Brain (organoid and tissue), 16 donors: ENCODE measurements at places on chromosomes 4 and X.
A peak's percentile ranks its signal among the peaks of the same experiment; 100 is the strongest.

GRCh38 chr4:17326756-17327155 is 185.1 kb downstream of the QDPR start:
- no peak for DNase-seq

DNA sequence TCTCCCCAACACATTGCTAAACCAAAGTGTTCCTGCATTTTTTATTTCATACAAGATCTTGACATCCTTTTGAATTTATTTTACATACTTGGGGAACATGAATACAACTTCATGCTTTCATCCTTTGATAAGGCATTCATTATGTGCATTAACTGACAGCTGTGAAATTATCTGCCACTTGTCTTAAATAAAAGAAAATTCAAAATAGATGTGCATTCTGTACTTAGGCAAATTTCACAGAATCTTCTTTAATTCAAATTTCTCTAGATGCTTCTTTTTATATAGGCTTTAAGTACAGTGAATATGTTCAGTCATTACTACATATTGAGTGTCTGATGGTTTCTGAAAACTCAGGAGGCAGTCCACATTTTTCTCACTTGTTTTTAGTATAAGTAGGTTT is 518.1 kb downstream of the EPHA5 start:
- DNase-seq: no peak

- DNase-seq: no peak
Measured at GRCh38 chr4:58188316-58188715, 1078.1 kb upstream of the IGFBP7 start.

- DNase-seq: no peak
Measured at GRCh38 chrX:146055733-146056132, 238.1 kb downstream of the SLITRK2 start.

DNA sequence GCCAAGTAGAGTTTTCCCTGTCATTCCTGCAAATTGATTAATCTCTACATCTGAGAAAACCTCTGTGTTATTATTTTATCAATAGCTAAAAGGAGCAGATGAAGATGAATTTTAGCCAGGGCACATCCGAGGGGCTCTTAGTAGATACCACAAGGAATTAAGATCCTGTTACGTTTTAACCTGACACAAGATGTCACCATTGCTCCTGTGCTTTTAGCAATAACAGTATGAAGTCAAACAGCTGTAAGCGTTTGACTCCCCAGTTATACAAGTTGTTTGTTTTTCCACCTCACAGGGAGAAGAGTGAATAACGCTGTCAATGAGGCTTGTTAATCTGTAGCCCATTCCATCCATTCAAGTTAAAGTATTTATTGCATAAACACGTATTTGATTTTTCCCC is 76.0 kb upstream of the AP1S2 start:
- DNase-seq: peak; percentile 52

GRCh38 chr4:171793723-171794122 is 19.5 kb upstream of the GALNTL6 start:
- DNase-seq: no peak

GRCh38 chrX:18995221-18995620 is 11.3 kb upstream of the PHKA2 start:
- no peak for DNase-seq

DNA sequence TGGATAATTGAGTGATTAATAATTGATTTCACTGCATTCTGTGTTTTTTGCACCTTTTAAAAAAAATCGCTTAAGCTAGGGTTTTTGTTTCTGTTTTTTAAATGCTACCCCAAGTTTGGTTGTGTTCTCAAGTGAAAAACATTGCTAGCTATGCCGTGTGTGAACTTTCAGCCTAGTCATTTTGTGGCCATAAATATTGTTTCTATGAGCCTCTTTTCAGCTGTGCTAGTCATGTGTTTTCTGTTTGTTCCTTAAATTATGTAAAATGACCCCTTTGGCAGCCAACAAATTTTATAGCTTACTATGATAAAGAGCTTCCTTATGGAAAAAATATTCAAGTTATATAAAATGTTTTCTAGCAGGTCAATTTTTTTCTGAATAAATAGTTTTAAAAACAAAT is 59.1 kb downstream of the GALNT7 start:
- DNase-seq: no peak

- DNase-seq: peak; percentile 96
Measured at GRCh38 chr4:40057586-40058091, 989 bp downstream of the N4BP2 start.

- peak; percentile 67 for DNase-seq
Measured at GRCh38 chrX:71859637-71860036, 51.0 kb upstream of the NHSL2 start.

- no peak for DNase-seq
Measured at GRCh38 chr4:86686741-86687140, 92.6 kb downstream of the PTPN13 start.

GRCh38 chr4:8850830-8851188 is 20.8 kb downstream of the HMX1 start:
- DNase-seq: no peak

GRCh38 chr4:39435659-39436563 is 22.8 kb downstream of the RPL9 start:
- no peak for DNase-seq

DNA sequence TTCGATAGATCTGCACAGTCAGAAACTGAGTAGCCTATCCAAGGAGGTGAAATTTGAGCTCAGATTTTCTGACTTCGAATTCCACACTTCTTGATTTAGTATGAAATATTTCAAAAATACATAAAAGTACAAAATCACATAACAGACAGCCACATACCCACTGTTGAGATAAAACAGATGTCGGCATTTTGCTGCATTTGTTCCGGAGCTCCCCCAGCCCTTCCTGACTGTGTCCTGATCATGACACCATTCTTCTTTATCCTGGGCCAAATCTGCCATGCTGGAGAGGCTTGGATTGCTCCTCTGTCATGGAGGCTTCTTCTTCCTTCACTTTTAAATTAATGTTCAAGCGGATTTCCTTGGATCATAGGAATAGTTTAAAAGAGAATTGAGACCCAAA is 124.2 kb upstream of the RBPJ start:
- DNase-seq: no peak
